ENCODE measurements at places on chromosomes 2 and 18.

DNA sequence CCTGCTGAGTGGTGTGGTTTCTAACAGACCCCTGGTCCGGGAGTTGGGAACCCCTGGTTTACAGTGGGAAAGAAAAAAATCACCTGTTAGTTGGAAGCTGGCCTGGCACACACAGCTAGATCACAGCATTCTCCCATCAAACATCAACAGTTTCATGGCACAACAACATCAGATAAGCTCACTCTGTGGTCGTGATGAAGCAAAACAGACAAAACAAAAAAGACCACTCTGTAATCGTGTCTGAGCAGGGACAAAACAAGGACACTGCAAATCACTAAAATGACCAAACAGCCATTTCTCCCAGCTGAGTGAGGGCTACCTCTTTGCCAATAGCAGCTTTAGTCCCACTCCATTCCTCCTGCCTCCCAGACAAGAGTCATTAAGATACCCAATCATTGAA lies 9.0 kb upstream of the IMPACT start:
- H3K36me3 ChIP-seq = no peaks in the 10 kb centered on the region
- no peaks in the 10 kb centered on the region for H3K27me3 ChIP-seq
- DNase-seq = no peak
- H3K27ac ChIP-seq = no peak overlapping the region
- H3K4me1 ChIP-seq = peaks cover 4% of the 10 kb centered on the region
- H3K4me3 ChIP-seq = no peak overlapping the region

DNA sequence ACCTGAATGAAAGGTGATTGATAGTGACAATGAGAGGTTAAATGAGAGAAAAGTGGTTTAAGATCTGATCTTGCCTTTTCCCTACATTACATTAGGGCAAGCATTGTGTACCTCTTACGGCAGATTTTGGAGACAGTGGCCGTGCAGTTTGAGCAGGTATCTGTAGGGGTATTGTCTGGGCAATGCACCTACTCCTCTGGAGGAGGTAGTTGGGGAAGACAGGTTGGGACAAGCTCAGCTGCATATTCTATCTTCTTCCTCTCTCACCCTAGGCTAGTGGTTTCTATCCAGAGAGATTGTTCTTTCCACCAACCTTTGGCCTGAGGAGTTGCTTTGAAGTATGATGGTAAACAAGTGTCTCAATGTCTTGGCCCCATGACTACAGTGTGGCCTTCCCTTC lies 323.2 kb downstream of the CYP26B1 start:
- H3K4me1 ChIP-seq = no peaks in the 10 kb centered on the region
- DNase-seq = no peak
- no peaks in the 10 kb centered on the region for H3K27me3 ChIP-seq
- H3K4me3 ChIP-seq = no peak overlapping the region

DNA sequence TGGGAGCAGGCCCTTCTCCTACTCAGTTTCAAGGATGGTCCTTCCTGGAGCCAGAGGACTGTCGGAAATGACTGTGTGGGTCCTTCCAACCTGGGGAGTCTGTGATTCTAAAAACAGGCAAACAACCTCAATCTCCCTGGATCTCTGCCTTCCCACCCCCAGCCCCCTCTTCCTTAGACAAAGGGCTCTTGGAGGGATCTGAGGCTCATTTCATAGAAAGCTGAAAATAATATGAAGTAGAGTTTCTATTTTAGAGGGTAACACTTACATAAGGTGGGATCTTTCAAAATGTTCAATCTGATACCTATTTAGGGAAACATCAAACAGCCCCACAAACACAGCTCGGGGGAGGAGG lies 69.4 kb downstream of the RHOB start:
- no peak overlapping the region for H3K27ac ChIP-seq
- DNase-seq = no peak
- H3K4me3 ChIP-seq = no peak overlapping the region
- peaks cover 2% of the 10 kb centered on the region for H3K27me3 ChIP-seq

DNA sequence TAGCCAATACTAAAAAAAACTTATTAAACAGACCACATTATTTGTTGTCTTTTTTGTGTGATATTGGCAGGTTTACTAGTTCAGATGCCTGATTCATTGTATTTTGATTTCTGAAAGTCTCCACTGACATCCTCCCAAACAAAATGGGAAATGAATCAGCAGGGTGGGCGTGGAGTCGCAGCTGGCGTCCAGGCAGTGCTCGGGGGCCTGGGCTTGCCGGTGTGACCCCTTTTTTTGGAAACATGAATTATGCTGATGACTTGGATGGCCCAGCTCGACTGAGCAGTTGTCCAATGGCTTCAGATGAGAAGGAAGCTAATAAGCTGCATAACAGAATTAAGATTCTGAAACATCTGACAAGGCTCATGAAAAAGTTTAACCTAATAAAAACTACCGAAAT lies 1.7 kb upstream of the KCNG2 start:
- peaks cover 12% of the 10 kb centered on the region for H3K27me3 ChIP-seq
- no peak for DNase-seq
- H3K4me1 ChIP-seq = peaks cover 29% of the 10 kb centered on the region
- H3K36me3 ChIP-seq = peaks cover 16% of the 10 kb centered on the region
- no peak overlapping the region for H3K27ac ChIP-seq
- no peak overlapping the region for H3K4me3 ChIP-seq

- H3K4me3 ChIP-seq = no peak overlapping the region
- H3K27ac ChIP-seq = no peak overlapping the region
- DNase-seq = no peak
- H3K36me3 ChIP-seq = no peaks in the 10 kb centered on the region
- H3K4me1 ChIP-seq = no peaks in the 10 kb centered on the region
- no peaks in the 10 kb centered on the region for H3K27me3 ChIP-seq
Observed at GRCh38 chr2:215522237-215522636, 86.4 kb upstream of the FN1 start.

DNA sequence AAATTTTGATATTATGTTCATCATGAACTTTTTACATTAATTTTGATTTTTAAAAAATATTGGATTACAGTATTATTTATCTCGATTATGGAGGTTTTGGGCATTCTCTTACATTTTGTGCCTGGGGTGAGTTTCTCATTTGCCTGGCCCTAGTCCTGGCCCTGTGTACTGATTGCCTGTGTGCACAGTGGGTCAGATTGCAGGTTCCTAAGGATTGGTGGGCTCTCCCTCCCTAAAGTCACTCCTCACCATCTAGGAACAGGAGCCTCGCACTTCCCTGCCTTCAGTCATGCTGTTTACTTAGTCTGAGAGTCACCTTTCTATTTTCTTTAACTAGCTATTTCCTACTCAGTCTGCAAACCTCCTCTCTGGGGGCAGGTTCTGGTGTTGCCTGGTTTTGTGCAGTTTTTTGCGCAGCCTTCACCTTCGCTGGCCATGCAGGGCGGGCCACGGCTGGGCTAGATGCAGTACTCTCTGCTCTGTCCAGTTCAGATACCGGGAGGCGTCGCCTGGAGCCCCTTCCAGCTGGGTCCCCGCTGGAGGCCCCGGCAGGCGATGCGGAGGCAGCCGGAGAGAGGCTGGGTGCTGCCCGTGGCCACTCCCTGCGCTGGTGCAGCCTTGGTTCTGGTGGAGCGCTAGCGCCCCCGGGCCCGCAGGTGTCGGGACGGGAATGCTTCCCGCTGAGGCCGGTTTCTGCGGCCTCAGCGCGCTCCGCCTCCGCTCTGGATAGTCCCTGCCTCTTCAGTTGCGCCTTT lies 23.3 kb upstream of the MC5R start:
- H3K4me1 ChIP-seq = no peaks in the 10 kb centered on the region
- H3K27ac ChIP-seq = peak overlapping the region; percentile 41
- peak; percentile 77 for DNase-seq
- H3K4me3 ChIP-seq = peak overlapping the region; percentile 90
- H3K27me3 ChIP-seq = peaks cover 1% of the 10 kb centered on the region

DNA sequence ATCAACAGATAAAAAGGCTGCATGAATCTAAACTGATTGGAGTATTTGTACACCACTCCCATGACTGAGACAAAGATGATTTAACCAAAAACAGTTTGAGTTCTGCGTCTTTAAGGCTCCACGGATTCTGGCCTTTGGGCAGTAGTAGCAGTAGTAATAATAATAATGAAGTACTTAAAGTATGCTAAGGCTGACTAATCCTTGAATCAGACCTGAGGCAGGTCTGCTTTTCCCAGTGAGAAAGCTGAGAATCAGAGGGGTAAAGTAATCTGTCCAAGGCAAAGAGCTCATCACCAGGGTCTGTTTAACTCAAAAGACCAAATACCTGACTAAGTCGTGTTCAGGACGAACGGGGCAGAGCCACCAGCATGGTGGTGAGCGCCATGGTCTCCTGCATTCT lies 61.4 kb downstream of the ID2 start:
- H3K27me3 ChIP-seq = no peaks in the 10 kb centered on the region
- H3K4me3 ChIP-seq = no peak overlapping the region
- no peaks in the 10 kb centered on the region for H3K36me3 ChIP-seq
- H3K27ac ChIP-seq = no peak overlapping the region

- peaks cover 2% of the 10 kb centered on the region for H3K27me3 ChIP-seq
- peaks cover 15% of the 10 kb centered on the region for H3K4me1 ChIP-seq
- DNase-seq = no peak
- no peak overlapping the region for H3K4me3 ChIP-seq
- peaks cover 5% of the 10 kb centered on the region for H3K36me3 ChIP-seq
Observed at GRCh38 chr2:160010361-160011145, 51.9 kb downstream of the PLA2R1 start.

- no peak overlapping the region for H3K27ac ChIP-seq
- no peak overlapping the region for H3K4me3 ChIP-seq
- no peaks in the 10 kb centered on the region for H3K4me1 ChIP-seq
Observed at GRCh38 chr18:64017870-64018269, 48.0 kb downstream of the SERPINB8 start.

DNA sequence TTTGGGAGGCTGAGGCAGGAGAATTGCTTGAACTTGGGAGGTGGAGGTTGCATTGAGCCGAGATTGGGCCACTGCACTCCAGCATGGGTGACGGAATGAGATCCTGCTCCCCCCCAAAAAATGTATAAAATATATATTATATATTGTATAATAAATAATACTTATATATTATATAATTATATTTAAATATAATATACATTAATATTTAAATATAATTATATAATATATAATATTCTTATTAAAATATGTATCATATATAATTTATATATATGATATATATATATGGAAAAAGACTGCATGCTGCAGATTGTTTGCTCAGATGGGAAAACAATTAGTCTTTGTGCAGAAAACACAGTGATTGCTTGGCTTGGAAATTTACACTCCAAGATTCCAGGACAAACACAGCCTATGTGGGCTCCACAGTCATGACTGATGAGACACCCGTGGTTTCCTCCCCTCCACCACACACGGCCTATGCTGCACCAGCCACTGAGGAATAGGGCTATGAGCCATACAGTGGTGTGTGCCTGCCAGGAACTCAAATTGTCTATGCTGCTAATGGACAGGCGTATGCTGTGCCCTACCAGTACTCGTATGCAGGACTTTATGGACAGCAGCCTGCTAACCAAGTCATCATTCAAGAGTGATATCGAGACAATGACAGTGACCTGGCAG lies 30.0 kb downstream of the PMAIP1 start:
- H3K4me1 ChIP-seq = peaks cover 4% of the 10 kb centered on the region
- no peaks in the 10 kb centered on the region for H3K27me3 ChIP-seq
- H3K27ac ChIP-seq = no peak overlapping the region
- H3K36me3 ChIP-seq = no peaks in the 10 kb centered on the region
- no peak for DNase-seq

- H3K27ac ChIP-seq = no peak overlapping the region
- H3K4me3 ChIP-seq = no peak overlapping the region
- no peak for DNase-seq
Observed at GRCh38 chr2:158513841-158514240, 57.1 kb downstream of the PKP4 start.

DNA sequence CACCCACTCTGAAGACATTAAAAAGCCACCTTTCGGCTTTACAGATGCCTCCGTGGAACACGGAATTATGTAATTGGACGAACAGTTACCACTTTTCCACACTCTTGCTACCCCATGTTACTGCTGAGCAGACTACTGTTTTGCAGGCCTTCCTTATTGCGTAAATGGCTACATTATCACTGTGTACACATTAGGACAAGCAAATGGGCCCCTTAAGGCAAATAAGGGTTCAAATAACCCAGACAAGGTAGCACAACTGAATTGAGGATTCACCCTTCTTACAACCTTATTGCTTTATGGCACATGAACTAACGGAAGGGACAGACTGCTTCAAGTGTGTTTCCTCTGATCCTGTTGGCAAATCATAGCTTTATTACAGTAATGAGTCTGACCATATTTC lies 832.2 kb upstream of the FANCL start:
- no peak for DNase-seq
- no peak overlapping the region for H3K27ac ChIP-seq
- H3K36me3 ChIP-seq = no peaks in the 10 kb centered on the region
- no peaks in the 10 kb centered on the region for H3K27me3 ChIP-seq
- H3K4me1 ChIP-seq = no peaks in the 10 kb centered on the region

GRCh38 chr2:3204031-3204821 lies 173.4 kb downstream of the EIPR1 start:
- H3K4me1 ChIP-seq = peaks cover 7% of the 10 kb centered on the region
- peaks cover 4% of the 10 kb centered on the region for H3K36me3 ChIP-seq
- peaks cover 12% of the 10 kb centered on the region for H3K27me3 ChIP-seq
- DNase-seq = no peak
- no peak overlapping the region for H3K4me3 ChIP-seq
- H3K27ac ChIP-seq = no peak overlapping the region

GRCh38 chr2:48854681-48855080 lies 99.2 kb upstream of the LHCGR start:
- peaks cover 2% of the 10 kb centered on the region for H3K27me3 ChIP-seq
- peaks cover 10% of the 10 kb centered on the region for H3K4me1 ChIP-seq
- H3K4me3 ChIP-seq = no peak overlapping the region
- no peak for DNase-seq
- H3K27ac ChIP-seq = no peak overlapping the region

DNA sequence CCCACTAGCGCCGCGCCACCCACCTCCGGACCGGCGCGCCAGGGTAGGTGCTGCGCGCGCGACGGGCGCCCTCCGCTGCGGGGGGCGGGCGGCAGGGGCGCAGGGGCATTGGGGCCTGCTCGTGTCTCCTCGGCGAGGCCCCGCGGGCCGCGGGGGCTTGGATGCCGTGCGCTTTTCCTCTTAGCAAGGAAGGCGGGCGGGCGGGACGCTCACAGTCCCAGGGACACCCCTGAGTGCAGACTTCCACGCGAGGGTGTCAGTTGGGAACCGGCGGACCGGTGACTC lies 748 bp downstream of the TWIST2 start:
- peak overlapping the region; percentile 52 for H3K4me3 ChIP-seq
- DNase-seq = no peak
- H3K27me3 ChIP-seq = peaks cover 15% of the 10 kb centered on the region
- peaks cover 2% of the 10 kb centered on the region for H3K4me1 ChIP-seq
- no peak overlapping the region for H3K27ac ChIP-seq
- no peaks in the 10 kb centered on the region for H3K36me3 ChIP-seq

GRCh38 chr2:128261245-128262128 lies 57.2 kb downstream of the HS6ST1 start:
- DNase-seq = no peak
- H3K4me1 ChIP-seq = peaks cover 2% of the 10 kb centered on the region
- H3K36me3 ChIP-seq = no peaks in the 10 kb centered on the region
- peak overlapping the region; percentile 68 for H3K27ac ChIP-seq
